Thyroid gland (tissue), 4 donors: ENCODE measurements at places on chromosomes 5 and 9. TPM values are rescaled to one million over a fixed set of nuclear protein-coding genes. Genes with fewer than 3 reads are reported as not detected.

The PCDHA1 gene
- not detected for total RNA-seq

The SLU7 gene
- 101 TPM for total RNA-seq

The MPDZ gene
- total RNA-seq = 34.2 TPM

The KIAA0825 gene
- 15.8 TPM for total RNA-seq

The AMBP gene
- 0.83 TPM for total RNA-seq

The FOXD4L6 gene
- total RNA-seq = not detected

GRCh38 chr9:74413876-74414275 is 83.3 kb upstream of the RORB start:
- no peak for DNase-seq

DNA sequence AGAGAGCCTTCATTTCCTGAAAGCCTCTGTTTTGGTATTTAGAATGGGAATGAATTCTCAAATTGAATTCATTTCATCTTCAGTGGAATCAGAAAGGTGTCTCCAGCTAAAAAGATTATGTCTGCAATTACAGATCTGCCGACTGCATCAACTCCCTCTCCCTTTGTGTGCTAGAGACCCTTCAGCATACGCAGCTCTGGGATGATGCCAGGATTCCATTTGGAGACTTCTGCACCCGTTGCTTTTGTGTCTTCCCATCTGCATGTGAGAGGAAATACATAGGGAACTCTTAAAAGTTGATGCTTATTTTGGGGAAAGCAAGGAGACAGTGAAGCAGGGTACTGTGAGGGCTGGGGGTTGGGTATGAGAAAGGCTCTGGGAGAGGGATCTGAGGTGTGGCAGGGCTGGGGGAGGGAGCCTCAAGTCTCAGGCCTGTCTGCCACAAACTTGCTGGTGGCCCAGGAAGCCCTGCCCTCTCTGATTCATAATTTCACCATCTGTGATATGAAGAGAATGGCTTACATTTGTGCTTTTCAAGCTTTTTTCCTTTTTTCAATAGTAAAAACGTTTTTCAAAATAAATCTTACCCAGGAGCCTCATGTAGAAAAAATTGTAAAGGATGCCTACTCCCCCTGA is 89.7 kb upstream of the SAP30L start:
- DNase-seq = no peak

DNA sequence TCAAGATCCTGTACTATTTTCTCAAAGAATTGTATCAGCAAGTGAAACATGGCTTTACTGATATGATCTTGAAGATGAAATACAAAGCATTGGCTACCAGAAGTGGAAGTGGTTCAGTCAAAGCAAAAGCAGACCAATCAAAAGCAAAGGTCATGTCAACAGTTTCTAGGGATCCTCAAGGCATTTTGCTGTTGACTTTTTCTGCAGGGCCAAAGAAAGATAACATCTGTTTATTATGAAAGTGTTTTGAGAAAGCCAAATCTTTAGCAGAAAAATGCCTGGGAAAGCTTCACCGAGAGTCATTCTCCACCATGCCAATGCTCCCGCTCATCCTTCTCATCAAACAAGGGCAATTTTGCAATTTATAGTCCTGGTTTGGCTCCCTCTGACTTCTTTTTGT is 90.3 kb upstream of the ACO1 start:
- DNase-seq = no peak

GRCh38 chr5:145385276-145385675 is 449.9 kb downstream of the PRELID2 start:
- no peak for DNase-seq

DNA sequence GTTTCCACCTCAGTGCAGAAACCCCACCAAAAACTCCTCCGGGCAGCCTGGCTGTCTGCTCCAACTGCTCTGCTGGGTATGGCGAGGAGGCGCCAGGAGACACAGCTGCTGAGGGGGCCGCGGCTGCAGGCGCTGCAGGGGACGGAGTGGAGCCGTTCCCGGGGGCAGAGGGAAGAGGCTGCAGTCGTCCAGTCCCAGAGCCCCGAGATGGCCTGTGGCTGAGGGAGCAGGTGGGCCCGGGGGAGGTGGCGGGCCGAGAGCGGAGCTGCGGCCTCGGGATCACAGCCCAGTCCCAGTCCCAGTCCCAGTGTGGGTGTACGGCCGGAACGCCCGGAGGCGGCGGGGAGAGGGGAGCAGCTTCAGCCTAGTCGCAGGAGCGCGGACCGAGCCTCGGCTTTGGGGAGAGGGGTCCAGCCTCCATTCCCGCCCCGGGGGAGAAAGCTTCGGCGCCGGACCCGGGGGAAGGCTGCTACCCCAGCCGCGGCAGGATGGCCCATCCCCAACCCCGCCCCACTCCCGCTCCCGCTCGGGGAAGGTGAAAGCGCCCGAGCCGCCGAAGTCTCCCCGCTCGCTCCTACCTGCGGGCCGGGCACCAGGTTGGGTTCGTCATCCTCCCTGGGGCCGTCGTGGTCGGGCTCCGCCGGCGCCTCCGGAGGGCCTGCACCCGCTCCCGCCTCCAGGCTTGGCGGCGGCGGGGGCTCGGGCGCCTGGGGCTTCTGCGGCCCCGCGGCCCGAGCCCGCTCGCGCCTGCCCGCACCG is 513 bp downstream of the FAM193B start:
- DNase-seq = peak; percentile 30
